T-helper 22 cell (primary cell): ENCODE measurements at places on chromosomes 2 and 18.

DNA sequence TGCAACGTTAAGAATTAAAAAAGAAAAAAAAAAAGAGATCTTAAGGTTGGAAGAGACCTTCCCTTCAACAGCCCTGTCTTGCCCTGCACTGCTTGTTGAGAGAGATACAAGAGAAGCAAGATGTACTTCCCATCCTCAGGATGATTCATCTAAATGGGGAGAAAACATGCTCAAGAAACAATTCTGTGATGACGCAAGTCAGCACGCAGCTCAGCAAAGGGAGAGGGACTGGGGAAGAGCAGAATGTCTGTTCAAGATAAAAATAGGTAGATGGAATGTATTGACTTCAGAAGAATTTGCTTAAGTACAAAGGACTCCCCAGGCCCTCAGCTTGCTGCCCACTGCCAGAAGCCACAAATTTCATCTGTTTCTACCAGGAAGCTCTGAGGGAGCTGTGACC is 198.2 kb upstream of the SPRED2 start:
- no peak for DNase-seq

DNA sequence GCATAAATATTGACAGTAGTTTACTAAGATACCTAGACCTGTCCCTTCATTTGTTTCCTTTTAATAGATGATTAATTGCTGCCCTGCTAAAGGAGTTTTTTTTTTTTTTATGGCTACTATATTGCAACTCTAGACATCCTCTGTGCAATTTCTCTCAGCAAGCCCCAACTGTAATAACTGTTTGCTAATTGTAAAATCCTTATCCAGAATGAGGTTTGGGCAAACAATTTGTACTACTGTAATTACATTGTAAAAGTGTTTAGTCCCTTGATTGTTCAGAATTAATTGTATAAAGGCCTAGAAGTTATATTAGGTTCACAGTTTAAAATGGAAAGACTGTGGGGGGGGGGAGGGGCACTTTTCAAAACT is 3.7 kb upstream of the MEIS1 start:
- no peak for DNase-seq

DNA sequence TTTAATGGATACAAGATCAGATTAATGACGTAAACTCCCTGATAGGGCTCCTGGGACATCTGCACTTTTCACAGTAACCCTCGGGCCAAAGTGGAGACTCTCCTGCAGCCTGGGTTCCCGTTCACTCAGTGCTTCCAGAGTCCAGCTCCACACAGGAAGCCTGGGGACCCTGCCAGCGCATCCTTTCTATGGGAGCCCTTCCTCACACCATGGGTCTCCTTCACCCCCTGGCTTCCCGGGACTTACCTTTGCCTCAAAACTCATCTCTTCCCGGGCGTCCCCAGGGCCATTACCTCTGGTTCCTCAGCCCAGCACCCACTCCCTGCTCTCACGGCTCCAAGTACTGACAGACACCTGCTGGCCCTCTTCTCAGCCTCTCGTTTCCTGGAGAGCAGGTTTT is 40.7 kb upstream of the KLF11 start:
- DNase-seq: no peak

DNA sequence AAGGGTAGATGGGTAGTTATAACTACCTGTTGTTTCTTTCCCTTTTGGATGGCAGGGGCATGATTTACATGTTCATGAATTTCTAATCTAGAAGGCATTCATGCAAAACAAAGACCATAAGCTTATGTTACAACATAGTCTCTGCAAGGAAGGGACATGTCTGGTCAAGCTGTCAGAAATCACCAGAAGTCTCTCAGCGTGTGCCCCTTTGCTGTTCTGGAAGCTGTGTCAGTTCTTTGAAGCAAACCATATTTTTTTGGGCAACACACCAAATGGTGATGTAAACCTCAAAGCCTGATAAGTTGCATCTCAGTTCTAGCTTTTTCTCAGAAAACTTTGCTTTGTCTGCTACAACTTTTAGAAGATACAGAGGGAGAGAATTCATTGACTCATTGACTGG is 173.5 kb upstream of the CTAGE1 start:
- no peak for DNase-seq

- no peak for DNase-seq
Observed at GRCh38 chr18:76405681-76406356, 89.2 kb downstream of the ZNF516 start.

DNA sequence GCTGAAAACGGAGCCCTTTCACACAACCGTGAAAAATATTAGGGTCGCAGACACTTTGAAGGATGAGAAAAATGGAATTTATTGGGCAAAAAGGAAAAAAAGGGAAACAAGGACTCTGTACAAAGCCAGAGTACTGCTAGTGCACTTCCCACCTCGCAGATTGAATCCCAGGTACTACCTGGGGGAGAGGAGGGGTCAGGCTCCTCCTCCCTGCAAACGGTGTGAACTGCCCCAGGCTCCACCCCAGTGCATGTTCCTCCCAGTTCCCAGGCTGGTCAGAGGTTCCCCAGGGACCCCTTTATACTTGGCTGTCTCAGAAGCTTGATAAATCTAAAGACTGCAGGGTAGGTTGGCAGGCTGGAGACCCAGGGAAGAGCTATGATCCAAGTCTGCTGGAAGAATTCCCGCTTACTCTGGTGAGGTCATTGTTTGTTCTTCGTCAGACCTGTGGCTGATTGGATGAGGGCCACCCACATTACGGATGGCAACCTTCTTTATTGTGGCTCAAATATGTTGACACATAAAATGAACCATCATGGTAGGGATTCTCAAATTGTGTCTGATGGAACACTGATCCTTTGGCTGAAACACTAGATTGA is 290.4 kb upstream of the POU3F3 start:
- DNase-seq: no peak

DNA sequence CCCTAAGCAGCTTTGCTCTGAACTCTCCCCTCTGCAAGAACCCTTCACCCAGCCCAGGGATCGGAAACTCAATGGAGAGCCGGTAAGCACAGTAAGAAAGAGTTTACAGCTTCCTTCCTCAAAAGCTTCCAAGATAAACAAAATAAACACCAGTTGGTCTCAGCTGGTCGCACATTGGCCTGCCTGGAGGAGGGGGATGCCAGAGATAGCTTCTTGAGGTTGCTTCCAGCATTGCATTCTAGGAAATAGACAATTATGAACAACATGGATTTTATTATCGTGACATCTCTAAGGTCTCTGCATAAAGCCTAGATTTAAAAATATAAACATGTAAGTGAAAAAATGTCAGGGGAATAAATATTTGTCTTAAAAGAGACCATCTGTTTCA is 141.5 kb upstream of the PKDCC start:
- DNase-seq: no peak

DNA sequence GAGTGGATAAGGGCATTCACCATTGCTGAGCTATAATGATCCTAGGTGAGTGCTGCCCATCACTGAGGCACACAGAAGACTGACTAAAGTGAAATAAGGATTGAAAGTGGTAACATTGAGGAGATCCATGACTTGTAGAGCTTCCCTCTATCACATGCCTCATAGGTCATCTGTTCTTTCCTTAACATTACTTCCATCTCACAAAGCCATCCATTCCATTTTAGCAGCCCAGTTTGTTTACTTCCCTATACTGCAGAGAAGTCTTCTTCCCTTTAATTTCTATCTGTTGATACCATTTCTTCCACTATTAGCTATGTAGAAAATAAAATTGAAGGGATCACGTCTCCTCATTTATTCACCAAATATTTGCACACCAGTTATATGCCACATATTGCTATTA is 32.1 kb downstream of the ME2 start:
- no peak for DNase-seq

- peak; percentile 20 for DNase-seq
Observed at GRCh38 chr2:25131567-25132298, 36.6 kb downstream of the POMC start.

DNA sequence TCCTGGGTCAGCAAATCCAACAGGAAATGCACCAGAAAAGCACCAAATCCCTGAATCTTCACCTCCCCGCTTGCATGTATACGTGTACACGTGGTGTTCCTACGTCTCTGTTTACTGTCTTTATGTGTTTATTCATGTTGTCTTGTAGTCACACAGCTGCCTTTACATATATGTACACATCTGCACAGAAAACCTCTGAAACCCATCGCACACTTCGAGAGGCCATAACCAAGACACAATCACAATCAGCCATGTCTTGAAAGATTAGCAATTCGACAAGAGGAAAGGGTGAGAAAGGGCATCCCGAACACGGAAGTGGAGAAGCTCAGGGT is 98.1 kb downstream of the PLB1 start:
- no peak for DNase-seq

DNA sequence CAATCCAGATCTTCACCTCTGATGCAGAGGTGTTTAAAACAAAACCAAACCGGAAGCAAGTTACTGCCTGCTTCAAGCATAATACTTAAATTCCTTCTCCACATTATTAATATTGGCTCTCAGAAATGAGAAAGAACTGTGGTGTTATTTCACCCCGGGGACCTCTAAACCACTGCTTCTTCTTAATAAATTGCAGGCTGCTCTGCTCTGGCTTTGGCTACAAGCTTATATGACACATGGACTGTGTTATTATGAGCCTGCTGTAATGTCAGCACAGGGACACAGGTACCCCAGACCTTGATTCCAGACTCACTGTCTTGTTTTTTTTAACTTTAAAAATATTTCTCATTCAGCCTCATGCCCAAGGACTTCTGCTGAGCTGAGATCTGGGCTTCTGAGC is 45.1 kb downstream of the ST6GAL2 start:
- DNase-seq: no peak

DNA sequence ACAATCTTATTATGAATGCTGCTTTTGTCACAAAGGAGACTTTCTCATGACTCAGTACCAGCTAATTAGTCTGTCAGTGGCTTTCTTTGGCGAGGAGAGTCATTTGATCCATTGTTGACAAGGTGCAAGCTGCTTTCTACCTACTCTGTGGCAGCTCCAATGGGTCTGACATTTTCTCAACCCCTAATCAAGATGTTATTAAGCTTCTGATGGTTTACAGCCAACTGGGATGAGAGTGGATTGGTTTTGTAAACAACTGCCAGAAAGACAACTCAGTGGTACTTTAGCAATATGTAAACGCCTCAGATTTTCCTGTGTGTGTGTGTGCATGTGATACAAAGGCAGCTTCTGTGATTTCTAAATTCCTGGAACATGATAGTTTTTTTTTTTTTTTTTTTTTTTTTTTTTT is 8.2 kb upstream of the CLIP4 start:
- DNase-seq: no peak

- no peak for DNase-seq
Observed at GRCh38 chr2:171036532-171036931, 107.5 kb downstream of the GORASP2 start.

DNA sequence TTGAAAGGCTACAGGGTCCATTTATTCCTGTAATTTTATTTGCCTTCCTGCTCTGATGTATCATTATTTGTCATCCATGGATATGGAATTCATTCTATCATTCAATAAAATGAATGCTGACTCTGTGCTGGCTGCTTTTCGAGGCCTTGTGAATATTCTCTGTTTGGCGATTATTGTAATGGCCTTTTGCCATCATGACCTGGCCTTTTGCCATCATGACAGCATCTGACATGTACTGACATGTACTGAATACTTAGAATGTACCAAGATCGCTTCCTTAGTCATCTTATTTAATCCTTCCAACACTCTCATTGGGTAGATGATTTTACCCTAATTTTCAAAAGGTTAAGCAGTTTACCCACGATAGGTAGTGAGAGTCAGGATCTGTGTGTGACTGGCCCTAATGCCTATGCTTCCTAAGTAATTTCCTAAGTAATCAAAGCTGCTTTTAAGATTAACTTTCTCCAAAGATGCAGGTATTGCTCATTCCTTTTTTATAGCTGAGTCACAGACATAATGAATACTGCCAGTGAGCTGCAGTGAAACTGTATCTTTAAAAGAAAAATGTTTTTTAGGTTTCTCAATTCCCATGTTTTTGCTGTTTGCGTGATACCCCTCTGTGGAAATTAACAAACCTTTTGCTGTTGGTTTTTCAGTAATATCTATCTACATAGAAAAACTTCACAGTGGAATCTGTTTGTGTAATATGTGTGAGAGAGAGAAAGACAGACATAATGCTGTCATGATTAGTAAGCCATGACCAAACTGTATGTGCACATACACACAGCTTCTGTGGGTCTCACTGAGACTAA is 127.8 kb downstream of the CERS6 start:
- DNase-seq: no peak

- no peak for DNase-seq
Observed at GRCh38 chr2:31294196-31294595, 60.2 kb downstream of the EHD3 start.

DNA sequence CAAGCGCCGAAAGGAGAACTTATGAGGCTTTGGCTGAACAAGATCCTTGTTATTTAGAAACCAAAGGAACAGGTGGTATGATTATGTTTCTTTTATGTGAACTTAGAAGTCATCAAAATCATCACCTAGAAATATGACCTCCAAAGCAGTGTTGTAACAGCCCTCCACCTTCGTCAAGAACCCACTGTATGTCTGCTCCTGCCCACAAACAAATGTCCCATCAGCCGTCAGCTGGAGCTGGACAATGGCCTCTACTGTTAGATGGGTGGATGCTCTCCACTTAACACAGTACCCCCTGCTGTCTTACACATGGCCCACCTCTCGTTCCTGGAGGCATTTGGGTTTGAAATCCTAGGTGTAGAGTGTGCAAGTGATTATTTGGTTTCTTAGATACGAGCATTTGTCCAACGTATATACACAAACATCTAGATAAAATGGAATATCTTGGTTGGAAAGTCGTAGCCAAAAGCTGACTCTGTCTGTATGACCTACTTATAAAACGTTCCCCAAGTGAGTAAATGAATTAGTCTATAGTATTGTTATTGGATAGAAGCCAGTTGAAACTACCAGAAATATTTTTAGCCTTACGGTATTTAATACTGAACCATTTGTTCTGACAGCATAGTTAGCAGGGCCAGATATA is 113.0 kb downstream of the CRIM1 start:
- DNase-seq: no peak

DNA sequence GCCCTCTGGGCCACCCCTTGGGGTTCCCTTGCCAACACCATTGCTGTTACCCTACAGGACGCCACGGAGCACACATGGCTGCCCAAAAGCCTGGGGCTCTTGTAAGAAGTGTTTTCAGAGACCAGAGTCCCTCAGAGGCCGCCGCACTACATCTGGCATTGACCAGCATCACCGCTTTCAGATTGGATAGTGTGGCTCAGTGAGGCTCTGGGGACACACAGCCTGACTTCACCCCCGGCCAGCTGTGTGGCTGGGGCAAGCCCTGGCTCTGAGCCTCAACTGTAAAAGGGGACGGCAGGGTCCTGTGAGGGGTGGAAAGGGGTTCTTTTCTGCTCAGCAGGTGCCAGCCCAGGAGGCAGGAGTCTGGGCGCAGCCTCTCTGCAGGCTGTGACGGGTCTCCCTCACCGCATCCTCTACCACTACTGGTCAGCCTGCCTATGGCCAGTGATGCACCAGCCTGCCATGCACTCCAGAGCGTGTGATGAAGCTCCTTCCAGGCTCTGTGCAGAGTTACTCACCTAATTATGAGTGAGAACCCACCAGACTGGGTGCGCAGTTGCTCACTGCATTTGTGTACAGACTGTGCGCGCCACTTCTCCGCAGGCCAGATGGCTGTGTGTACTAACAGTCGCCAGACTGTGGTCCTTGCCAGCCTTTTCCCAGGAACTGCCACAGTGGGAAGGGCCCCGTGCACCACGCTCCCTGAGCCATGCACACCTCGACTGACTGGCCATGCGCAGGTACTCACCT is 10.7 kb upstream of the OTOF start:
- DNase-seq: no peak

- no peak for DNase-seq
Observed at GRCh38 chr18:76486038-76486437, 9.0 kb downstream of the ZNF516 start.

- DNase-seq: peak; percentile 55
Observed at GRCh38 chr2:84880645-84881521, at the start of gene TRABD2A. Gene TRABD2A, minus strand, starts transcription at chr2:84881084. Its CDS starts 45 bp downstream, at chr2:84881039.
